ENCODE measurements at places on chromosomes 5 and 9. TPM values are rescaled to one million over a fixed set of nuclear protein-coding genes. Genes with fewer than 3 reads are reported as not detected.

DNA sequence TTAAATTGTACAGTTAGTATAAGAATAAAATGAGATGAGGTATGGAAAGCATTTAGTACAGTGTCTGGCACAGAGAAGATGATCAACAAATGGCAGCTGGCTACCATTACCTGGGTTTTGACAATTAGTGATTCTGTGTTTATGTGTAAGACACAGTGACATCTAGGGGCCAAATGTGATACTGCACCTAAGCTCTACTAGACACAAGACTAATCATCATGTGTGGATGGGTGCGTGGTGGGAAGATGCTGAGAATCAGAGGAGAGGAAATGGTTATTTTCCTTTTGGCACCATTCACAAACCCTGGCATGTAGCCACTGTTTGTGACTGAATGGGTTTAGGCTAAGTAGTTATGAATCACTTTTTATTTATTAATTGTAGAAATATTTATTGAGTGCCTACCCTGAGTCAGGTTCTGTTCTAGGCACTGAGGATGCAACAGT lies 109.8 kb upstream of the TBC1D2 start:
- DNase-seq = no peak

DNA sequence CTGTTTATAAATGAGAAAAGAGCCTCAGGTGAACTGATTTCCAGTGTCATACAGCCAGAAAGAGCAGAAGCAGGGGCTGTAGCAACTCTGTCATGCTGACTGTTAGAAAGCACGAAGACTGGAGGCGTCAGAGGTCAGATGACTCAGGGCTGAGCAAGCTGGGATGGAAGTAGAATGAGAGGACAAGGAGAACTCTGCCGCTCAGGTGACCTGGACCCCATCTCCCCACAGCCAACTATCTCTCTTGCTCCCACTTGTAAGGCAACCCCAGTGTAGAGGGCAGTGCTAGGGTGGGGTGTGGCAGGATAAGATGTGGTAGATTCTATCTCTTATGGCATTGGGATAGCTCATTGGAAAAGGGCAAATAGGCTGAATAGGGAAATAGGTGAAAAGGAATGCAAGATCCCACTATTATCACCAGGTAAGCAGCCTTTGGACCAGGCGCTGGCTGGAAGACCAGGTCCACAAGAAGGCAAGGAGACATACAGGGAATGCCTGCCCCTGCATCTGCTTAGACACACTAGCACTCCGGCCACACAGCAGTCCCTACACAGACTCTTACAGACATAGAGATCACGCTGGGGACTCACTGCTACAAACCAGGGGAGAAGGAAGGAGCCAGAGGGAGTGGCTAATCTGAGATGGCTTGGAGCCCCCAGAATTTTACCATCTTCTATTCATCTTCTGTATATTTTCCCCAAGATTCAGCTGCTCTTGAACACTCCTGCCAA lies 21.2 kb upstream of the LOX start:
- DNase-seq = no peak

GRCh38 chr5:52520171-52520570 lies 267.5 kb upstream of the ITGA1 start:
- no peak for DNase-seq

DNA sequence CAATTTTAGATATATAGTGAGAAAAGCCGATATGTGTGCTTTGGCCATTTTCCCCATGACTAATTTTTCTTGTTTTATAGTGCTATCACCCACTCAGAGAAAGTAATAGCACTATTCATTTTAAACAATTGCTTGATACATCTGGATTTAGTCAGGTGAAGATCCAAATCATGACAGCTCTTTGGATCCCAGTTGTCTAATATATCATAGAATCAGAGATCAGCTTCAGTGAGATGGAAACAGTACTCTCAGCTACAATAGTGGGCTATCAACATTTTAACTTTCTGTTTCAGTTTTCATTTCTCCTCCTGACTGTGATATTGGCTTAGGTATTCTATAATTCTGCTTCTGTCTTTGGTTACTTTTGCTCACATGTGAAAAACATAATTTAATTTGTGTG lies 38.7 kb downstream of the VCAN start:
- DNase-seq = no peak

DNA sequence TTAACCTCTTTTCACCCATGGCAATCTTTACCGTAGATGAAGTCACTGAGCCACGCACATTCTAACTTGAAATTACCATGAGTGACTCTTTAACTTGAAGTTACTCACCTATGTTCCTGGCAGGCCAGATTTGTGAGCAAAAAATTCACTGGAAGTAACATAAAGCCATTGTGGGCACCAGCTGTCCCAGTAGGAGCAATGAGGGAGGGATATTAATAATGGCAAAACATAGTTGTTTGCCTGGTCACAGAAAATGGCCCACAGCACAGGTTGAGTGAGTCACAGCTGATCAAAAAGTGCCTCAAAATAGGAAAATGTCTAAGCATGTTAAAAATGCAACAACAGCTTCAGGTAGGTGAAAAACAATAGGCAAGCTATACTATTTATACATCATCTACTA lies 146.6 kb downstream of the EFNA5 start:
- DNase-seq = no peak

The TXNDC8 gene
- not detected for total RNA-seq

The INSL4 gene
- not detected for total RNA-seq

The AP3B1 gene
- 21.8 TPM for total RNA-seq

The CCIN gene
- 1.4 TPM for total RNA-seq
